ENCODE measurements at places on chromosomes 5 and 9. TPM values are rescaled to one million over a fixed set of nuclear protein-coding genes. Genes with fewer than 3 reads are reported as not detected.

Gene KCNIP1
- not detected for total RNA-seq

Gene ACOT12
- 0.39 TPM for total RNA-seq

Gene C5orf58
- not detected for total RNA-seq

Gene QRFP
- not detected for total RNA-seq

Gene SMIM33
- not detected for total RNA-seq

Gene ACER2
- 1.4 TPM for total RNA-seq

Gene TLE1
- total RNA-seq = 3.5 TPM

Gene HEMGN
- total RNA-seq = 0.30 TPM

Gene OTP
- total RNA-seq = not detected
